ENCODE measurements at places on chromosomes 16 and 17. TPM values are rescaled to one million over a fixed set of nuclear protein-coding genes. Genes with fewer than 3 reads are reported as not detected.

GRCh38 chr17:35973333-35974260 lies 7.7 kb downstream of the CCL16 start:
- H3K4me1 ChIP-seq: peaks cover 26% of the 10 kb centered on the region
- no peak for DNase-seq
- H3K36me3 ChIP-seq: no peaks in the 10 kb centered on the region
- H3K27ac ChIP-seq: no peak overlapping the region

- H3K4me3 ChIP-seq: no peak overlapping the region
- no peaks in the 10 kb centered on the region for H3K36me3 ChIP-seq
- no peaks in the 10 kb centered on the region for H3K4me1 ChIP-seq
- no peak overlapping the region for H3K27ac ChIP-seq
Observed at GRCh38 chr17:13918247-13918646, 151.1 kb upstream of the COX10 start.

GRCh38 chr17:8153525-8153956 lies 1.3 kb upstream of the PER1 start:
- H3K36me3 ChIP-seq: peaks cover 6% of the 10 kb centered on the region
- peak overlapping the region; percentile 99 for H3K27ac ChIP-seq
- H3K27me3 ChIP-seq: no peaks in the 10 kb centered on the region
- peak overlapping the region; percentile 28 for H3K4me3 ChIP-seq

DNA sequence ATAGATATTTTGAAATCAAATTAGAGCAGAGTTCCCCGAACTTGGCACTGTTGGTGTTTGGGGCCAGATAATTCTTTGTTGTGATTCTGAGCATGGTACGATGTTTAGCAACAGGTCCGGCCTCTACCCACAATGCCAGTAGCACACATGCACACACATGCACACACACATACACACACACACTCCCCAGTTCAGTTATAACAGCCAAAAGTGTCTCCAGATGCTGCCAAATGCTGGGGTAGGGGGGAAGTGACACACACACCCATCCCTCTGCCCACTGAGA lies 96.8 kb upstream of the PSMD7 start:
- no peaks in the 10 kb centered on the region for H3K36me3 ChIP-seq
- no peak for DNase-seq
- no peaks in the 10 kb centered on the region for H3K4me1 ChIP-seq
- H3K27ac ChIP-seq: no peak overlapping the region

GRCh38 chr16:28607116-28607623 lies 2.7 kb downstream of the SULT1A1 start:
- peak; percentile 6 for DNase-seq
- peaks cover 23% of the 10 kb centered on the region for H3K4me1 ChIP-seq
- H3K27me3 ChIP-seq: no peaks in the 10 kb centered on the region

GRCh38 chr16:62068747-62069146 lies 32.5 kb upstream of the CDH8 start:
- no peak overlapping the region for H3K27ac ChIP-seq
- H3K36me3 ChIP-seq: no peaks in the 10 kb centered on the region
- no peak overlapping the region for H3K4me3 ChIP-seq
- DNase-seq: no peak
- H3K4me1 ChIP-seq: no peaks in the 10 kb centered on the region
- H3K27me3 ChIP-seq: no peaks in the 10 kb centered on the region

DNA sequence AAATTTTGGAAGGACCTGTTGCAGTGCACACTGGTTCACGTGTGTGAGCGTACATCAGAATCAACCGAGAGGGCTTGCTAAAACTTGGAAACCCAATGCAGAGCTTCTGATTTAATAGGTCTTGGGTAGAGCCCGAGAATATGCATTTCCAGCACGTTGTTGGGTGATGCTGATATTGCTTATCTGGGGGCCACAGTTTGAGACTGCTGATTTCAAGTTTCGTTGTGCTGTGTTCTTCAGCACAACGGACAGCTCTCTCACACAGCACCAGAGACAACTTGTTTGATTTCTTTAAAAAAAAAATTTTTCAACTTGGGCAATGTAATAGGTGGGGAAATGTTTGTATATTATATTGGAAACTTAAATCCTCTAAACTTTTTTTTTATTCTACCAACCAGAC lies 9.4 kb downstream of the OR4D2 start:
- no peak overlapping the region for H3K27ac ChIP-seq
- peaks cover 7% of the 10 kb centered on the region for H3K27me3 ChIP-seq
- DNase-seq: no peak
- no peak overlapping the region for H3K4me3 ChIP-seq
- H3K36me3 ChIP-seq: no peaks in the 10 kb centered on the region

GRCh38 chr16:81445966-81446906 lies 1.6 kb downstream of the CMIP start:
- H3K4me3 ChIP-seq: peak overlapping the region; percentile 85
- H3K27ac ChIP-seq: peak overlapping the region; percentile 95
- peaks cover 23% of the 10 kb centered on the region for H3K4me1 ChIP-seq
- peak; percentile 61 for DNase-seq

GRCh38 chr16:54957403-54958166 lies 26.9 kb downstream of the IRX5 start:
- no peaks in the 10 kb centered on the region for H3K36me3 ChIP-seq
- peaks cover 10% of the 10 kb centered on the region for H3K27me3 ChIP-seq
- no peak overlapping the region for H3K4me3 ChIP-seq
- no peaks in the 10 kb centered on the region for H3K4me1 ChIP-seq

DNA sequence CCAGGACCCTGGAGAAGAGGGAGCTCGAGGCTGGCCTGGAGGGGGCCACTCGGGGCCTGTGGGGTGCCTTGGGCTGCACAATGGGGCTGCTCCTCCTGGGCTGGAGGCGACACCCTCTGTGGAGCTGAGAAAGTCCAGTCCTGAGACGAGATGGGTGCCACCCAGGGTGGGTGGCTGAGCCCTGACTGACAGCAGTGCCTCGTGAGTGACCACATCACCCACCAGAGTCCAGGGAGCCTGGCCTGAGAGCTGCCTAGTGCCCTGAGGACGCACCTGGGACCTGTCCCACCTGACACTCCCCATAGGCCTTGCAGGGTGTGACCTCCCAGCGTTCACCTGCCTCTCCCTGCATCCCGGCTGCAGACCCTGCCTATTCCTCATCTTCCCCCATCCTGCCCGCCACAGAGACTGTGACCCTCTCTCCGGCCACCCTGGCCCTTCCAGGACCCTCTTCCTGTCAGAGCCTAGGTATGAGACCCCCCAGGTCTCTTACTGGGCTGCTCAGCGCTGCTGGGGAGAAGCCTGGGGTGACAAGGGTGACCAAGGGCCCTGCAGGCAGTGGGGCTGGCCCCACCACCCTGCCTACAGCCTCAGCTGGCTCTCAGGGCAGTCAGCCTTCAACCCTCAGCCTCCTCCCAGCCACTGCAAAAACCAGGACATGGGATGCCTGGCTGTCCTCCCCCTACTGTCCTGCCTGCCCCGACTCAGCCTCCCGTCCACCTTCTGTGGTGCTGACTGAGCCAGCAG lies 41.2 kb downstream of the TNFRSF13B start:
- H3K27ac ChIP-seq: no peak overlapping the region
- no peaks in the 10 kb centered on the region for H3K27me3 ChIP-seq
- no peaks in the 10 kb centered on the region for H3K4me1 ChIP-seq
- H3K36me3 ChIP-seq: no peaks in the 10 kb centered on the region
- DNase-seq: no peak
- H3K4me3 ChIP-seq: no peak overlapping the region

DNA sequence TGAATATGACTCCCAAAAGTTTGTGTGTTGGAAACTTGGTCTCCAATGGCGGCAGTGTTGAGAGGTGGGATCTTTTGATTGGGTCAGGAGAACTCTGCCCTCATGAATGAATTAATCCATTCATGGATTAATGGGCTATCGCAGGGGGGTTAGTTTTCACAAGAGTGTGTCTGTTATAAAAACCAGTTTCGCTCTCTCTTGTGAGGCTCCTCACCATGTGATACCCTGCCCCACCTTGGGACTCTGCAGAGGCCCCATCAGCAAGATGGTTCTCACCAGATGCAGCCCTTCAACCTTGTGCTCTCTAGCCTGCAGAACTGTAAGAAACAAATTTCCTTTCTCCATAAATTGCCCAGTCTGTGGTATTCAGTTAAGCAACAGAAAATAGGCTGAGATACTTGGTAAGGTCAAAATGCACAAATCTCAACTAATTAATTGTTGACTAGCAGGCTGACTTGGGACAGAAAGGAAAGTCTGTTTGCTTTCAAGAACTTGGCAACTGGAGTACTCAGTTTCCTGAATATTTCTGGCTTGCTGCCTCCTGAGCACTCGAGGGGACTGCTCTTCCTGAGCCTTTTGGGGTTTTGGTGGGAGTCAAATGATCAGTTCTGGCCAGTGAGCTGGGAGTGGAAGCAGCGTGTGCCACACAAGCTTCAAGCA lies 13.8 kb upstream of the CCL17 start:
- DNase-seq: no peak
- H3K27me3 ChIP-seq: no peaks in the 10 kb centered on the region
- peaks cover 12% of the 10 kb centered on the region for H3K4me1 ChIP-seq
- no peak overlapping the region for H3K27ac ChIP-seq

- no peak overlapping the region for H3K27ac ChIP-seq
- no peaks in the 10 kb centered on the region for H3K27me3 ChIP-seq
- no peak overlapping the region for H3K4me3 ChIP-seq
- no peak for DNase-seq
- peaks cover 17% of the 10 kb centered on the region for H3K4me1 ChIP-seq
Observed at GRCh38 chr16:9114112-9114511, 22.7 kb downstream of the HAPSTR1 start.

- H3K27me3 ChIP-seq: no peaks in the 10 kb centered on the region
- peak overlapping the region; percentile 73 for H3K4me3 ChIP-seq
- H3K4me1 ChIP-seq: peaks cover 58% of the 10 kb centered on the region
- no peaks in the 10 kb centered on the region for H3K36me3 ChIP-seq
- DNase-seq: peak; percentile 42
Observed at GRCh38 chr17:43169561-43170139, 1.4 kb upstream of the NBR1 start.

DNA sequence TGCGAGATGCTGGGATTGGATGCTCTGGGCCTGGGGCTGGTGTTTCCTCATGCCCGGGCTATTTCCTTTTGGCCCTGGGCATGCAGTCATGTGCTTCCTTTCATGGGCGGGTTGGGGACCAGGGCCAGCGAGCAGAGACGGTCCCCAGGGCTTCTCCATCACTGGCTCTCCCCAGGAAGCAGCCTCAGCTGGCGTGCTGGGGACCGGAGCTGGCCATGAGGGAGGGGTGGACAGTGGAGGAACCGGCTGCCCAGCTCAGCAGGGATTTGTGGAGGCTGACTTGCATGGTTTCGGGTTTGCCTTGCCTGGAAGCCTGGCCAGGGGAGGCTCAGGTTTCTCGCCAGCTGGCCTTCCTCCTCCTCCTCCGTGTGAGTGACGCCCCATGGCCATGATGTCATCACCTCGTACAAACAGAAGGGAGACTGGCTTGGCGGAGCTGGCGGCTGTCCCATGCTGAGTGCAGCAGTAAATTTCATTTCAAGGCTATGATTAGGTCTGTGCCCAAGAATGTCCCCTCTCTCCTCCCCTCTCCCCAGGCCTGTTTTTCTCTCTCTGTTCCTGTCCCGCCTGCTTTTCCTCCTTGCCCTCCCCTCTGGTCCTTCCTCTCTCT lies 8.9 kb upstream of the TIMP2 start:
- no peaks in the 10 kb centered on the region for H3K36me3 ChIP-seq
- DNase-seq: peak; percentile 90
- peak overlapping the region; percentile 89 for H3K27ac ChIP-seq
- H3K27me3 ChIP-seq: peaks cover 4% of the 10 kb centered on the region
- H3K4me1 ChIP-seq: peaks cover 24% of the 10 kb centered on the region

GRCh38 chr17:77314601-77315000 lies 173.8 kb downstream of the SEC14L1 start:
- H3K4me3 ChIP-seq: no peak overlapping the region
- no peak overlapping the region for H3K27ac ChIP-seq
- H3K36me3 ChIP-seq: no peaks in the 10 kb centered on the region
- H3K27me3 ChIP-seq: no peaks in the 10 kb centered on the region
- peak; percentile 7 for DNase-seq
- H3K4me1 ChIP-seq: peaks cover 25% of the 10 kb centered on the region

- H3K27me3 ChIP-seq: peaks cover 8% of the 10 kb centered on the region
- H3K27ac ChIP-seq: no peak overlapping the region
- H3K4me1 ChIP-seq: no peaks in the 10 kb centered on the region
- H3K4me3 ChIP-seq: no peak overlapping the region
- no peaks in the 10 kb centered on the region for H3K36me3 ChIP-seq
- DNase-seq: no peak
Observed at GRCh38 chr16:30004424-30004776, 6.4 kb downstream of the DOC2A start.

The CHST4 gene
- not detected for total RNA-seq

The CTF1 gene
- not detected for total RNA-seq

The ATAD5 gene
- total RNA-seq: 1.4 TPM

The MT4 gene
- total RNA-seq: not detected

The CDK5R1 gene
- total RNA-seq: 41.2 TPM

The AKAP1 gene
- 159 TPM for total RNA-seq
